Substantia nigra (tissue), 51 donors: ENCODE measurements at places on chromosomes 4 and X.

GRCh38 chrX:113212052-113212451, 371.4 kb upstream of the AMOT start:
- DNase-seq = no peak

GRCh38 chr4:29037501-29037900, 1682.7 kb upstream of the PCDH7 start:
- DNase-seq = no peak

GRCh38 chr4:78656968-78657445, 105.4 kb downstream of the ANXA3 start:
- peak; percentile 23 for DNase-seq

- DNase-seq = peak; percentile 68
Observed at GRCh38 chr4:13783800-13784411, 156.4 kb upstream of the BOD1L1 start.

DNA sequence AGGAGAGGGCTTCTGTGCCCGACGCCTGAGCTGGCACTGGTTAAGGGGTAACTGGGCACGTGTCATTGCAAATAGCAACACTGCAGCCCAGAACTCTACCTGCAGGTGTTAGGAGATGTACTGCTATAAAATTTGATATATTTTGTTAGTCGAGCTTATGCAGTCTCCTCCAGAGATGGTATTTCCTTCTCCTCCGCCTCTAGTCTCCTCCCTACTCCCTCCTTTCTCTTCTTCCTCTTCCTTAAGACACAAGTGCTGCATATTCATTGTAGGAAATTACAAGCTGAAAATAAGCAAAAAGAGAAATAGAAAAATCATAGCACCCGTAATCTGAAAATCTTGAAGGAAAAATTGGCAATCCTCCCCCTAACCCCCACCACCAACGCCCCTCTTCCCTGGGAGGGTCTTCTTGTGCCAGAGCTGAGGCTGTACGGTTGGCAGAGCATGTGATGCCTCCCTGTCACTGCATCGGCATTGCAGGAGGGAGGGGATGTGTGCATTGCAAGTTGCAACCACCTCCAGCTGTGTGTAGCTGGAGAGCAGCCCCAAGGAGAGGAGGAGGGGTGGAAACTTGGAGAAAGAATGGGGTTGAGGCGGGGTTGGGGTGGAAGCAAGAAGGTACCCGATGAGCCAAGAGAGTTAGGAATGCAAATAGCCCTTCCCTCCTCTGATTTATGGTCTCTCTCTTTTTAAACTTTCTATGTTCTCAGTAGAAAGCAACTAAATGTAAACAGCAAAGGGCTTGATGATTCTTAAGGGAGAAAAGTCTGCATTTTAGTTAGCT, 48.3 kb upstream of the MND1 start:
- DNase-seq = no peak

DNA sequence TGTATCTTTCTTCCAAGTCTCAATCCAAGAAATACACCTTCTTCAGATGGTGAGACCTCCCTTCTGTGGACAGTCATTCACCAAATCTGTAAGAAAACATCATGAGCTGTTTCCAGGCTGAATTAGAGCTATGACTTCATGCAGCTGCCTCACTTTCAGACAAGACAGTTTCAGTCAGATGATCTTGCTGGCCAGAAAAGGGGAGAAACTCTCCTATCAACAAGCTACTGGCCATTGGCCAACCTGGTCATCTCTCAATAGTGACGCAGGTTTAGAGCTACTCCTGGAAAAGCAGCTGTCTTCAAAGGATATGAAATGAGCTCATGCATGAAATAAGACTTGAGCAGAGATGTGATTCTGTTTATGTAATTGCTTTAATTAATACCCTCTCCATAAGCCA, 69.6 kb upstream of the NDP start:
- DNase-seq = no peak

GRCh38 chr4:174120446-174121295, 162.8 kb downstream of the FBXO8 start:
- DNase-seq = peak; percentile 6

DNA sequence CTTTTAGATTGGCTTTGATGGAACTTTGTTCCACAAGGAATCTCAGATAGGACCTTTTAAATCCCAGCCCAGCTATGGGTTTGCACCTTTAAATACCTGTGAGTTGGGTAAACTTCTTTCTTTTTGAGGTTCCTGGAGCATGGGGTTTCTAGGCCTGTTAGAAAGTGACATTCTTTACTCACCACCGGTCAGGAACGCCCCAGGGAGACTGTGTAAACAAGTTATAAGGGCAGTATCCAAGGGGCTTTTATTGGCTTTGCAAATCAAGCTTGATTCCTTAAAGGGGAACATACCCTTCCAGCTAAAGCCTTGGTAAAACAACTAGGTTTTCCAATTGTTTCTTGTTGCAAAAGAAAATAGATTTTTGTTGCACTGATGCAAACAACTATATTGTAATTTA, 93.4 kb downstream of the TENT5D start:
- DNase-seq = no peak

GRCh38 chrX:70592091-70592490, 147.5 kb downstream of the DLG3 start:
- DNase-seq = no peak

DNA sequence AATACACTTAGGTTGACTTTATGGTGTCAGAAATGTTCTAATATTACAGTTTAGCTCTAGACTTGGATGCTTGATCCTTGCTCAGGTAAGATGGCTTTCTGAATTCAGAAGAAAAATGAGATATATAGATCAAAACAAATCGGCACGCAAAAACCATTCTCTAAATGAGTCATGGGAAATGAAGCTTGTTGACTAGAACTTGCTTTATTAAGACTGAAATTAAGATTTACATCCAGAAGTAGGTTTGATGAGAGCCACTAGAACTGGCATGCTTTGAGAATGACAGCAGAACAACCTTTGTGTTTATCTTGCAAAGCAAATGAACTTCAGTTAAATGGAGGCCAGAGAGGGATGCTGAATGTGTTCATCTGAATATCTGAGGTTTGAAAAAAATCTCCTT, 304.9 kb upstream of the KLF3 start:
- no peak for DNase-seq

DNA sequence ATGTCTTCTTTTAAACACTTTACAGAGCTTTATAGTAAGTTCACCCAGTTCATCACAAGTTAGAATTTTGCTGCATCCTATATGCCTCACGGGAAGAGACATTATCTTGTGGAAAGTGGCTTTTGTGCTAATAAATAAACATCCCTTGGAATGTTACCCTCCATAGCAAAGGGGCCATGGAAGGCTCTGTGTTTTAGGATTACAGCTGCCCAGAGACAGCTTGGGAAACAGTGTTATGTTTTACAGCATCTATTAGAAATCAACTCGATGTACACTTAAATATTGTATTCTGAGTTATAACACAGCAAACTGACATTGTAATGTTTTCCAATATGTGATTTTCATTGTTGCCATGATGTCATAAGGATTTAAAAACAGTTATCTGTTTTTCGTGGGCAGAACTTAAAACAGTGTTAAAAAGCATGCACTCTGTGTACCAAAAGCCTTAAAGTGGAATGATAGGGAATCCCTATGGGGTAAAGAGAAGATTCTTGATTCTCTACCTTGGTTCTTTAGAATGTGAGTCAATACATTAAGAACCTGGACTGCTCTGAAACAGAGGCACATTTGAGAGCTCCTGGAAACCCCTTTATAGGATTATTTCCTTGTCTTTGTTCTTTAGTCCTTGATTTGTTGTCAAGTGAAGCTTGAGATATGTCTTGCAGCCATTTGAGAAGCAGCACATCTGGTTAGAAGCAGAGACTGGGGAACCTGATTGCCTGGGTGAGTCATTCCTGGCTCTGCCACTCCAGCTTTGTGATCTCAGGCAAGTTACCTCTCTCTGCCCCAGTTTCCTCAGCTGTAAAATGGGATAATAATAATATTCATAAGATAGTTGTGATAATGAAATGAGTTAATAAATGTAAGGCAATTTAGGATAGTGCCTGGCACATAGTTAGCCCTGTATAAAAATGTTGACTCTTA, 41.6 kb downstream of the ARHGAP10 start:
- no peak for DNase-seq

DNA sequence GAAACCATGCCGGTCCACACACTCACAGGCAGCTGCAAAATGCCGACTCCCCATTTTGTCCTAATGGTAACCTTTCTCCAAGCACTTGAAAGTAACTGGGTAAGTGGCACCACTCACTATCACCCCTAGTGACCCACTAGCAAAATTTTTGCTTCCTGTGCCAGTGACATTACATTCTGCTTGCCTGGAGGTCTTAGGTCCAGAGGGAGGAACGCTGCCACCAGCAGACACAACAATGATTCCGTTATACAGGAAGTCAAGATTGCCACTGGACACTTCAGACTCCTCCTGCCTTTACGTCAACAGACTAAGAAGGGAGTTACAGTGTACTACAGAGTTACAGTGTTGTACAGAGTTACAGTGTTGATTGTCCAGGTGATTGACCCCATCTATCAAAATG, 11.8 kb upstream of the TMEM192 start:
- no peak for DNase-seq

DNA sequence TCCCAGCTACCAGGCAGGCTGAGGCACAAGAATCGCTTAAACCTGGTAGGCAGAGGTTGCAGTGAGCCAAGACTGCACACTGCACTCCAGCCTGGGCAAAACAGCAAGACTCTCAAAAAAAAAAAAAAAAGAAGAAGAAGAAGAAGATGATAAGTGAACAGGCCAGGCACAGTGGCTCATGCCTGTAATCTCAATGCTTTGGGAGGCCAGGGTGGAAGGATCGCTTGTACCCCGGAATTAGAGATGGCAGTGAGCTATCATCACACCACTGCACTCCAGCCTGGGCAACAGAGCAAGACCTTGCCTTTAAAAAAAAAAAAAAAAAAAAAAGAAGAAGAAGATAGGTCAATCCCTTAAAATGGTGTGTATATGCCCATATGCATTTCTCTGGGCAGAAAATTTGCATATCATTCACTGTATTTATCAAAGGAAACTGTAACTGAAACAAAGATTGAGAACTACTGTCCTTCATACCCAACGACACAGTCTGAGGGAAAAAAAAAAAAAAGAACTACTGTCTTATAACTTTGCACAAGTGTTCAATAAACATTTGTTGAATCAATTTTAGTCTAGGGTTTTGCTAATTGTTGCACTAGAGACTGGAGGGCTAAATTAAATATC, 2.3 kb downstream of the RFC1 start:
- no peak for DNase-seq

DNA sequence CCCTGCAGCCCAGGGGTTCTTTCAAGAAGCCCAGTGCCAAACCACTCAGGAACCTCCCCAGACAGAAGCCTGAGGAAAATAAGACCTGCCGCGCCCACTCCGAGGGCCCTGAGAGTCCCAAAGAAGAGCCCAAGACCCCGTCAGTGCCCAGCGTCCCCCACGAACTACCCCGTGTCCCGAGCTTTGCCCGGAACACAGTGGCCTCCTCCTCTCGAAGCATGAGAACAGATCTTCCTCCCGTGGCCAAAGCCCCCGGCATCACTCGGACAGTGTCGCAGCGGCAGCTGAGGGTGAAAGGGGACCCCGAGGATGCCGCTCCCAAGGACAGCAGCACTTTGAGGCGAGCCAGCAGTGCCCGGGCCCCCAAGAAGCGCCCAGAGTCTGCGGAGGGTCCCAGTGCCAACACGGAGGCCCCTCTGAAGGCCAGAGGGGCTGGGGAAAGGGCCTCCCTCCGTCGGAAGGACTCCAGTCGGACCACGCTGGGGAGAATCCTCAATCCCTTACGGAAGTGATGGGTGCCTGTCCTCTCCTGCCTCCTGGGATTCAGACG, 40.2 kb downstream of the FHDC1 start:
- DNase-seq = no peak

DNA sequence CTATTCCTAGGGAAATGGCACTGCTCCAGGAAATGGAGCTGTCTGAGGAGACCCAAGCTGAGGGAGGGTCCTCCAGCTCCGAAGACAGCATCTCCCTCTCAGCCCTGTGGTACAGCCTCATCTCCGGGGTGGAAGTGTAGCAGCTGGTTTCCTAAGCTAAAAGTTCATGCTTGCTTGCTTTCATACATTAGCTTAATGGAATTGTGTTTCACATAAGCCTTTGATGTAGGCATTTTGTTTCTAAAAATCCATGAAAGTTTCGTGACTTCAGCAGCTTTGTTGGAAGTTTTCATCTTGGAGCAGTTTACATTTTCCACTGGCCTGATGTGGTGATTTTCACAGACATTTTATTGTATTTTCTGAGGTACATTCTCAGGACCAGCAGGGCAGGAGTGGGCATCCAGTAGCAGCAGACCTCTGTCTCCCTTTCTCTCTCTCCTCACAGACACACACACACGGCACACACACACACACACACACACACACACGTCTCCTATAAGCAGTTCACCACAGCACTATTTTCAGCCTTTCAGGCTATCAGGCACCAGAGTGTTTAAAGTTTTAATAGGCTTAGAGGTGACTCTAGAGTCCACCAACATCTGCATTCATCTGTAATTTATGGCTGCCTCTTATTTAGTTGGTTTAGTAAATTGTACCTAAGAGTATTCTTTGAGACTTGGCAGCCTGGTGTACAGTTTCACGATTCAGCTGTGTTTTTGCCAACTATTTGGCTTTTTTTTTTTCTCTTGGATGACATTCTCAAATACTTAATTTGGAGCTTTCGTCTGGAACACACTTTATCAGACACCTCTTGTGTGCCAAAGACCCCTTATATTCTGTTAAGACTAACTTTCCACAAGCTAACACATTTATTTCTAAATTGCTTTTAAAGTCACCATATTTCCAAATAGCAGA, 225.8 kb upstream of the SFRP2 start:
- DNase-seq = no peak

GRCh38 chr4:96170198-96170597, 330.3 kb downstream of the PDHA2 start:
- no peak for DNase-seq

- peak; percentile 44 for DNase-seq
Observed at GRCh38 chr4:30717208-30718020, 2.8 kb upstream of the PCDH7 start.

DNA sequence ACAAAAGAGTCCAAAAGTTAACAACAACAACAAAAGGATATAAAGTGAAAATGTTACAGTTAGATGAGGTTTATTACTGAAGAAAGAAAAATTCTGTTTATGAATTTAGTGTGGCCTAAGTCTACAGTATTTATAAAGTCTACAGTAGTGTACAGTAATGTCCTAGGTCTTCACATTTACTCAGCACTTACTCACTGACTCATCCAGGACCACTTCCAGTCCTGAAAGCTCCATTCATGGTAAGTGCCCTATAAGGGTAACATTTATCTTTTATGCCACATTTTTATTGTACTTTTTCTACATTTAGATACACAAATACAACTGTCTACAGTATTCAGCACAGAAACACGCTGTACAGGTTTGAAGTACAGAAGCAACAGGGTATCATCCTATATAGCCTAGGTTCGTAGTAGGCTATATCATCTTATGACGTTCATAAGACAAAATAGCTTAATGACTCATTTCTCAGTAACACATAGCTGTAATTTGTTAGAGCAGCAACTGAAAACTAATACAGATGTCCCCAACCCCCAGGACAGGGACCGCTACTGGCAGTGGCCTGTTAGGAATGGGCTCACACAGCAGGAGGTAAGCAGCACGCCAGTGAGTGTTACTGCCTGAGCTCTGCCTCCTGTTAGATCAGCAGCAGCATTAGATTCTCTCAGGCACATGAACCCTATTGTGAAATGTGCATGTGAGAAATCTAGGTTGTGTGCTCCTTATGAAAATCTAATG, 61.3 kb downstream of the CENPC start:
- no peak for DNase-seq

GRCh38 chr4:158930639-158930972, 161.8 kb downstream of the FNIP2 start:
- no peak for DNase-seq

- DNase-seq = no peak
Observed at GRCh38 chr4:147830102-147830463, 98.2 kb downstream of the ARHGAP10 start.

- no peak for DNase-seq
Observed at GRCh38 chrX:124504111-124504983, 158.0 kb downstream of the SH2D1A start.

- no peak for DNase-seq
Observed at GRCh38 chr4:81694176-81694913, 222.6 kb upstream of the RASGEF1B start.
